Stimulated activated CD8-positive, alpha-beta memory T cell treated with anti-CD3 and anti-CD28 coated beads, Interleukin-4, amount 100 ng/mL, for 1 hour (primary cell): ENCODE measurements at places on chromosomes 4 and X.
A peak's percentile ranks its signal among the peaks of the same experiment; 100 is the strongest.

DNA sequence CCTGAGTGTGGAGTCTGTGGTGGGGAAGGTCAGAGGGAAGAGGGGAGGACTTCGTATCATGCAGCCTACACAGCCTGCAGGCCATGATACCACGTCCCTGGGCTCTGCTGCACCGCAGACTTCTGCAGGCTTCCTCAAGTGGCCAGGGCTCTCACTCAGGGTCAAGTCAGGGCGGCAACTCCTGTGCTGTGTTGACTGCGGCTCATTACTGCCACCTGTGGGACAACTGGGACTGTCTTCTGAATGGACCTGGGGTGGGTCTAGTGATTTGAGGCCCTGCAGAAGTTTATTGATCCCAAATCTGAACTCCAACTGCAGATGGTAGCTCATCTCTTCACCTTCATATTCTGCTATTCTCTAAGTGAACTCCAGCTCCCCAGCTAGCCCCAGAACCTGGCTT lies 167.1 kb downstream of the NSUN7 start:
- DNase-seq, result no peak

GRCh38 chrX:148215726-148216125 lies 234.6 kb downstream of the FMR1NB start:
- DNase-seq, result no peak

DNA sequence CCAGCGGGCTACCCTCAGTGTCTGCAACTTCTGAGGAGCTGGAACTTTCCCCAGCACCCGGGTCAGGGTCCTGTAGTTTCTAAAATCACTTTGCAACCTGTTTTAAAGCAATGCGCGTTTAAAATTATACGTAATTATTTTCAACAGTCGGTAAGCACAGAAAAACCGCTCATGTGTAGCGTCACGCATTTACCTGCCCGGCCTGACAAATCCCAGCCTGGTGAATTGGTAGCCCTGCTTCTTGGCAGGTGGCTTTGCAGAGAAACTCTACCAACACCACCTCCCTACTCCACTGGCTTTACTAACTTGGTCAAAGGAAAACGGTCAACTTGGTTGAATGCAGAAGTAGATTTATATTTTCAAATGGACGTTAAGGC lies 640 bp downstream of the BANK1 start:
- DNase-seq, result no peak

DNA sequence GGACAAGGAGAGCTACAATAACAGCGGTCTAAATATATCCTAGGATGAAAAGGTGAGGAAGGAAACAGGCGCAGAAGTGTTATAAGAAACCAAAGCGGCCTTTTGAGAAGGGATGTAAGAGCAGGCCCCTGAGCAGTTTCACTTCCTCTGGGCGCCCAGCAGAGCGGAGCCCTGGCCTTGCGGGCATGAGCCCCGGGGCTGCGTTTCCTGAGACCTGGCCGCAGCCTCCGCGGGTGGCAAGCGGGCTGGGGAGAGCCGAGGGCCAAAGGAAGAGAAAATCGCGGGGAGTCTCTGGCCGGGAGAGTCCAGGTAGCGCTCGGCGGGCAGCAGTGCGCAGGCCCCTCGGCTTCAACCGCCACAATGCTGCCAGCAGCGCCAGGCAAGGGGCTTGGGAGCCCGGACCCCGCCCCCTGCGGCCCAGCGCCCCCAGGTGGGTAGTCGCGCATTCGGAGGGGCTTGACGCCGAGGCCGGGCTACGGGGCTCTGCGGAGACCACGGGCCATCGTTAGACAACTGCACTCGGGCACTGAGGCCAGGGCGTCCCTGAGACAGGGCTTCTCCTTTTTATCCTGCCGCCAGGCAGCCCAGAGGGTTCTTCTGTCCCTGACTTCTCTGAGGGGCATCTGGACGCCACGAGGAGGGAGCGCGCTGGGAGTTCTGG lies at the start of gene BANK1:
Gene BANK1 (plus strand): TSS at position 210 of the 661 bp plus-strand sequence. CDS start 151 bp downstream, at position 361.
- peak; percentile 11 for DNase-seq
